Activated CD8-positive, alpha-beta T cell treated with anti-CD3 and anti-CD28 coated beads for 36 hours (primary cell): ENCODE measurements at places on chromosomes 12 and 14. TPM values are rescaled to one million over a fixed set of nuclear protein-coding genes. Genes with fewer than 3 reads are reported as not detected.

ESPL1 gene
- 63.4 TPM for total RNA-seq

PLEKHH1 gene
- total RNA-seq: 6.7 TPM

ANO4 gene
- total RNA-seq: not detected

KRT78 gene
- total RNA-seq: not detected

P2RX7 gene
- total RNA-seq: 4.7 TPM

LGR5 gene
- total RNA-seq: not detected

ZFYVE1 gene
- 10.4 TPM for total RNA-seq

CACNA2D4 gene
- total RNA-seq: 4.2 TPM

ABHD4 gene
- 8.6 TPM for total RNA-seq

SLCO1A2 gene
- total RNA-seq: not detected

- DNase-seq: no peak
Observed at GRCh38 chr14:75627406-75627805, 33.3 kb downstream of the ERG28 start.

DNA sequence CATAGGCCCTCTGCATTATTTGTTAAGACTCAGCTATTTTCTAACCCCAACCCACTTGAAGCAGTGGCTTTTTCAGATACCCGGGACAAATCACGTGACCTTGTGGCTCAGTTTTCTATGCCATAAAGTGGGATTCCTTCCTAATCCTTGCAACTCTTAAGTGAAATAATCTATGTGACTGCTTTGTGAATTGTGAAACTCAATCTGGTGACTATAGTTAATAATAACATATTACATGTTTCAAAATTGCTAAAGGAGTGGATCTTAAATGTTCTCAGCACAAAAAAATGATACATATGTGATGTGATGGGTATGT lies 17.3 kb downstream of the EML1 start:
- no peak for DNase-seq

GRCh38 chr12:50119387-50119786 lies 7.4 kb downstream of the COX14 start:
- DNase-seq: no peak

DNA sequence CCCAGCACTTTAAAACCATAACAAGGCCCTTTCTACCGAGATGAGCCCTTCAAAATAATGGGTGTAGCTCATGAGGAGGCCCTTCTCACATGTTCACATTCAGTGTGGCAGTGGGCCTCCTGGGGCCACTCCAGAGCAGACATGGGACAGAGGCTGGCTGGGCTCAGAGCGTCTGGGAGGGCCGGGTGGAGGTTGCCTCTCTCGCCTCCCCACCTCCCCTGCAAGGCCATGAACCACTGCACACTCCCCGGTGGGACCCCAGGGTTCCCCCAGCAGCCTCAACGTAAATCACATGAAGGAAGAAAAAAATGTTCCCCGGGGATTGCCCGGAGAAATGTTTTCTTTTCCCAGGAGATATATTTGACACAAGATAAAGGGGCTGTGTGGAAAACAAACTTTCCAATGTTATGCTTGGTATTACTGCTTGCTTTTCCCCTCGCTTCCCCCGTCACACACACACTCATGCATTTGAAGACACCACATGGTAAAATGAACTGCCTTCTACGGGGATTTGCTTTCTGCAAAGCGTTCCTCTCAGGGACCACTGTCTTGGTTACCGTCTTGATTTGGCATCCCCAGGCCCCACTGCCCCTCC lies 190.7 kb upstream of the CCND2 start:
- no peak for DNase-seq

DNA sequence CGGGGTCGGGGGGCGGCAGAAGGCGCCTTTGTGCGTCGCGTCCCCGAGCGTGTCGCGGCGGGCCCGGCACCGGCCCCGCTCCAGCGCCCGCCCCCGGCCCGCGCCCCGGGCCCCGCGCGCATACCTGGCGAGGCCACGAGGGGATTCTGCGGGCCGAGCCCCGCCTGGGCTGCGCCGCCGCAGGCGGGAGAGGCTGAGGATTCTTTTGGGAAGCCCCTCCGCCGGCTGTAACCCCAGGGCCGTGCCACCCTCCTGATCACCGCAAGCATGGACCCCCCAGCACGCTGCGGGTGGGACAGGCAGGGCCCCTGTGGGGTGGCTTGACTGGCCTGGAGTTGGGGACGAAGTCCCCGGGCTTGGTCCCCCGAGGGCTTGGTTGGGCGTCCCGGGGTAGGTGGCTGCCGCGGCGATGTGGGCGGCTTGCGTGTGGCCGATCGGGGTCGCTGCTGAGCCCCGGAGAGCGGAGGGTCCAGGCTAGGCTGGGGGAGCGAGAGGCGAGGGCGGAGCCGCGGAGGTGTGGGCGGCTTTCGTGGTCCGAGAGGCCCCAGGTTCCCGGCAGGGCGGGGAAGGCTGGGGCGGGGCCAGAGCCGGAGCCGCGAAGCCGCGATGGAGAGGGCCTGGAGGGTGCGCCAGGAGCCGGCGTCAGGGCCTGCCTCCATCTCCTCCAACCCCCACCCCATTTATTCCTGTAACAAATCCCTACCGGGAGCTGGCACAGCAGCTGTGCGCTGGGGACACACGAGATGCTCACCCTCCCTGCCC lies 28.4 kb upstream of the GPR132 start:
- peak; percentile 90 for DNase-seq

GRCh38 chr12:116919247-116919661 lies 8.5 kb downstream of the FBXW8 start:
- DNase-seq: no peak

DNA sequence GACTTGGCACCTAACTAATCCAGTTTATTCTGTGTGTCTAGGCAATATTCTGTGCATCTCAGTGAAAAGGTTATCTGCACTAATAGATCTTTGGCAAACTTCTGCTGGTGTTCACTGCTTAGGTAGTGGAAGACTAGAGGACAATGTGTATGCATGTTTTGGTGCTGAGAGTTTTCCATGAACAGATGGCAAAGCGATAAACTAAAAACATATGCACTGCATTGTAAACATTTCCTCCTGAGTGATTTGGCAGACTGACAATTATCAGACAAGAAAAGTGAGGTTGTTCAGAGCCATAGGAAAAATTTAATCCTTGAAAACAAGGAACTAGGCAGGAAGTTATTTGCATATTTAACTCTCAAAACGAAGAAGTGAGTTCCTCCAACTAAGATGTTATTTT lies 400.4 kb downstream of the ATP23 start:
- no peak for DNase-seq

GRCh38 chr12:1594006-1594260 lies 448 bp downstream of the FBXL14 start:
- DNase-seq: no peak

- DNase-seq: no peak
Observed at GRCh38 chr12:121778567-121779421, 14.7 kb downstream of the RHOF start.

DNA sequence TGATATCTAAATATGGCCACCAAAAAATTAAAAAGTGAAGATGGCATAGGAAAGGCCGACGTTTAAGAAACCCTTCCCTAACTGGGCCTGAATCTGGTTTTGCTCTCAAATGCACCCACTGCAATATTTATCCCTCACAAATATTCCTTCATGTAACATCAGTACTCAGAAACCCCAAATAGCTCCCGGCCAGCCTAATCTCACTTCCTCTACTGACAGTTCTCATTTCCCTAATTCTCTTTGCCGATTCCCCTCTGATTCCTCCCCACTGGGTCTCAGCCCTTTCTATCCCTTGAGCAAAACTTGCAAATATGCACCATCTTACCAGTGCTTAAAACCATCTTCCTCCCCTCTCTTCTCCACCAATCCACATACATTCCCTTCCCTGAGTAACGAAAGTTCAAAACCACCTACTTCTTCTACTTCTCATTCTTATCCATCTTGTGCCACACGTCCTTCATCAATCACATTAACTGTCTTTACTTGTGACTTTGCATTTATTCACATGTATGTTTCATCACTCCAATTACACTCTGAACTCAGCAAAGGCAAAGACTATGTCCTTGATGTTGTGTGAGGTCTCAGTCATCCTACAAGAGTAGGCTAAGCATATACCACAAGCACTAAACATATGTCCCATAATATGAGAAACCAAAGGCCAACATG lies 23.1 kb downstream of the KCNK10 start:
- DNase-seq: no peak

- no peak for DNase-seq
Observed at GRCh38 chr12:131487388-131488124, 223.3 kb upstream of the SFSWAP start.

- no peak for DNase-seq
Observed at GRCh38 chr14:32075672-32076277, 1.3 kb upstream of the ARHGAP5 start.

DNA sequence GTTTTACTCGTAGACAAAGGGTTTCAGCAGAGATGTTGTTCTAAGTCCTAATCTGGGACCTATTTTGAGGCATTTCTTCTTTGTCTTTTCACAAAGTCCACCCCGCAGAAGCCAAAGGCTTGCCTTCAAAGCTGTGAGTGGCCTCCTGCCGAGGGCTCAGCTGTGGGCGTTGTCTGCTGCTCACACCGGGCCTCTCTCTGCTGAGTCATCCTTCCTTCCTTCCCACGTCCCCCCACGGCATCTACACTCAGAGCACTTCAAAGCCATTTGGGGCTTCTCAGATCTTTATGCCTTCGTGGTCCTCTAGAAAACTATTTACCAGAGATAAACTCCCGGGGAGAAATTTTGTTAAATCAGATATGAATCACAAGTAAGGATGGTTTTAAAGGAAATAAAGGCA lies 115.9 kb upstream of the TMPO start:
- peak; percentile 87 for DNase-seq

- no peak for DNase-seq
Observed at GRCh38 chr14:47763188-47763854, 87.9 kb upstream of the MDGA2 start.

GRCh38 chr14:95054346-95055280 lies 102.7 kb downstream of the DICER1 start:
- no peak for DNase-seq

GRCh38 chr14:65606460-65606859 lies 193.9 kb downstream of the FUT8 start:
- no peak for DNase-seq

DNA sequence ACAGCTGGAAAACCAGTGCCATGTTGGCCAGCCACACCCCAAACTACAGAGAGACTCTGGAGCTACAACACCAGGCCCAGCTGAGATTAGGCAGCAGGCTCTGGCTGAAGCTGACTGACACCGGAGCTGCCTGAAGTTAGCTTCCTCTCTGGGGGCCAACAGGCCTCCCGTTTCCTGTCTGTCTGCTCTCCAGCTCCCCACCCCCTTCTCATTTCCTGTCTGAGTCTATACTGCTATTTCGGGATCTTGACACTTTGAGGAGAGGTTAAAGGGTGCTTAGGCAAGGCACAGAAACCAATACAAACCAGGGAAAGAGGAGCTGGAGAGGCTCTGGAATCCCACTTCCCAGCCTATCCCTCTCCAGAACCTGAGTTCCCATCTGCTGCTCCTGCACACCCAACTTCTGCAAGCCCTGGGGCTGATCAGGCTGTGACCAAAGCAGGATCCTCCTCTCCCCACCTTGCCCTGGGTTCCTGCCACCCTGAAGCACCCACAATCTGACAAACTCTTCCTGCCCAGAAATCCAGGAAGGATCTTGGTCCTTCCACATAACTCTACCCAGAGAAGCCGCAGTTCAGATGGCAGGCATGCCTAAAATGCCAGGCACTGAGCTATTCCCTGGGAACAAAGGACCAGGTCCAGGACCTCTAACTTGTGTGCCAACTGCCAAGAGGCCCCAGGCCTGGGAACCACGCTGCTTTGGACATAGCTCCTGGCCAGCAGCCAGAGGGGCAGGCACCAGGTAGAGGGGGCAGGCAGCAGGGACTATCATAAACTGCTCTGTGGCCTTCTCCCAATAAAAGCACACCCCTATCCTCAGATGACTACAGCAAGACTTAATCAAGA lies 39.9 kb downstream of the PRPF40B start:
- DNase-seq: peak; percentile 88

- DNase-seq: no peak
Observed at GRCh38 chr12:101298426-101298825, 18.5 kb downstream of the UTP20 start.

GRCh38 chr12:94603434-94604365 lies 46.7 kb downstream of the TMCC3 start:
- peak; percentile 66 for DNase-seq

GRCh38 chr14:95059126-95059525 lies 98.2 kb downstream of the DICER1 start:
- DNase-seq: peak; percentile 37
